ENCODE measurements at places on chromosomes 2 and 18.

DNA sequence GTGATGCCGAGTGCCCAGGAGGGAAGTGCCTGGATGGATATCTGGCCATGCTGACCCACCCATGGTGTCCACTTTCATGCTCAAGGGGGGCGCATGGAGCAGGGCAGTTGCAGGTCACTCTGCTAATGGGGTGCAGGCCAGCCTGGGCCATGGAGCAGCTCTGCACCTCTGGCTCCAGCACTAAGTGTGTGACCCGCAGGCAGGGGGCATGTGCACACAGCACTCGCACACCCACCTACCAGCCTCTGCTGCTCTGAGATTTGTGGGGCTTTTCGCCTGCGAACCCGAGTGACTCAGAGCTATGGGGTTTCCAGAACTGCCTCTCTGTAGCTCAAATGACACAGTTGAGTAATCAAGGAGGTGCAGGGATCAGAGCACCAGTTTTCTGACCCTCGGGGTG lies 66.2 kb downstream of the CYP26B1 start:
- DNase-seq: no peak

DNA sequence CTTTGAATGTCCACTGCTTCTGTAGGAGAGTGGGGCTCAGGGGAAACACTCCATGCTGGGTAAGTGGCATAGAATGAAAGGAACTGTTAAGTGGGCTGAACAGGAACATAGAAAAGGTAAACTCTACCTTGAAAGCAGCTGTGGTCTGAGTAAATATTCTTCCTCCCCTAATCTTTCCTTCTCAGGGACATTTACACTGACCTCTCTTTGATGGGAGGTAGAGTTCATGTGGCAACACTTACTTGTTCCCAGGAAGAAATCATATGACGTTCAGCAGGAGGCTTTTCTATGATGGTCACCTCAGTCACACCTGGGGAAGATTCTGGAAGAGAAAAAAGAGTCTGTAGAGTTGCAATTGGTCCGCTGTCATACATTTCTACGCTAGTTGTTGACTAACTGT lies 10.2 kb downstream of the TPGS2 start:
- no peak for DNase-seq

- DNase-seq: no peak
Measured at GRCh38 chr2:150008901-150009300, 421.3 kb upstream of the MMADHC start.

DNA sequence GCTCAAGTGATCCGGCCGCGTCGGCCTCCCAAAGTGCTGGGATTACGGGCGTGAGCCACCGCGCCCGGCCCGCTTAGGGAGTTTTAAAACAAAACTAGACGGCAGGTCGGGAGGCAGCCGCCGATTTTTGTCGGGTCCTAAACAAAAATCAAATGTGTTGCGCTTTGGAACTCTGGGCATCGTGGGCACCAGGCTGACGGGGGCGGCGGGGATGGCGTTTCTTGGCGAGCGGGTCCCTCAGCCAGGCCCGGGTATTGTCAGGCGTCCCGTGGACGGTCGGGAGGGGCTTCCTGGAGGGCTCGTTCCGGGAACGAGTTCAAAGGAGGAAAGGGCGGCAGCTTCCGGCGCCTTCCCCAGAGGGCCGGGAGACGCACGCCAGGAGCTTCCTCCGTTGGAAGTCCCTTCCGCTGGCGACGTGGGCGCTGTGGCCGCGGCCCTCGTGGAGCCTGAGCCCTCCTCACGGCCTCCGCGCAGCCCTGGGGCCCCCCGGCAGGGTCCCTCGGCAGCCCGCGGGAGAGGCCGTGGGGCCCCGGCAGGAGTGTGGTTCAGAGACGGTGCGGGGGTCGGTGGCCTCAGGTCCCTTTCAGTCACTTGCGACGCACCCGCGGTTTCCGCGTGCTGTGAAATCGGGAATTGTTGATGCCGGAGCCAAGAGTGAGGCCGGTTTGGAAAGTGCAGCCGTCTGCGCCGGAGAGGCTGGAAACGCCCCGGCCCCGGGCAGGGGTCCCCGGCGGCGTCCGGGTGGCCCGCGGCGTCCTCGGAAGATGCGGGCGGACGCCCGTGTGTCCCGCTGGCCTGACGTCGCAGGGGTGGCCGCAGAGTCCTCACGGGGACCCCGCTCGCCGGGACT lies 59.3 kb downstream of the EMILIN2 start:
- peak; percentile 22 for DNase-seq

GRCh38 chr2:188495969-188496431 lies 204.3 kb downstream of the GULP1 start:
- DNase-seq: no peak

DNA sequence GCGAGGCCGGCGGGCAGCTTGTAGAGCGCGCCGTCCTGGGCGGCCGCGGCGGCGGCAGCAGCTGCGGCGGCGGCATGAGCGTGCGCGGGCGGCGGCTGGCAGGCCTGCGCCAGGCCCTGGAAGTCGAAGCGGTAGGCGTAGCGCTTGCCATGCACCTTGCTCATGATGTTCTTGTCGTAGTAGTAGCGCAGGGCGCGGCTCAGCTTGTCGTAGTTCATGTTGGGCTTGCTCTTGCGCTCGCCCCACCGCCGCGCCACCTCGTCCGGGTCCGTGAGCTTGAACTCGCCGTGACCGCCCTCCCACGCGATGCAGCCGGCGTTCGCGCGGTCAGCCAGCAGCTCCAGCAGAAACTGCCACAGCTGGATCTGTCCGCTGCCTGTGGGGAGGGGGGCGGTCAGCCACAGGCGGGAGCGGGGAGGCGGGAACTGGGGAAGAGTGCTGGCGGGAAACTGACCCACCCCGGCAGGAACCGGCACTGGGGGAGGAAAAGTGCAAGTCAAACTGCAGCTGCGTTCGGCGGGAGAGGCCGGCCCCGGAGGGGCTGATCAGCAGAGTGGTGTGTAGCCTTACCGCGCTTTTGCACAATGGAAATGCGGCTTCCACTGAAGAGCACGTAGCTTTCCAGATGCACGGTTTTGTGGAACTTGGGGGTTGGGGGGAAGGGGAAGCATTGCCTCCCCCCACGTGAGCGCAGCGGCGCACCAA lies 3.0 kb downstream of the FEV start:
- peak; percentile 51 for DNase-seq

GRCh38 chr18:11980163-11980493 lies 1.2 kb upstream of the IMPA2 start:
- no peak for DNase-seq

GRCh38 chr2:231542136-231542535 lies 11.9 kb upstream of the NMUR1 start:
- no peak for DNase-seq

GRCh38 chr18:39741755-39742466 lies 2176.3 kb upstream of the CELF4 start:
- DNase-seq: no peak

DNA sequence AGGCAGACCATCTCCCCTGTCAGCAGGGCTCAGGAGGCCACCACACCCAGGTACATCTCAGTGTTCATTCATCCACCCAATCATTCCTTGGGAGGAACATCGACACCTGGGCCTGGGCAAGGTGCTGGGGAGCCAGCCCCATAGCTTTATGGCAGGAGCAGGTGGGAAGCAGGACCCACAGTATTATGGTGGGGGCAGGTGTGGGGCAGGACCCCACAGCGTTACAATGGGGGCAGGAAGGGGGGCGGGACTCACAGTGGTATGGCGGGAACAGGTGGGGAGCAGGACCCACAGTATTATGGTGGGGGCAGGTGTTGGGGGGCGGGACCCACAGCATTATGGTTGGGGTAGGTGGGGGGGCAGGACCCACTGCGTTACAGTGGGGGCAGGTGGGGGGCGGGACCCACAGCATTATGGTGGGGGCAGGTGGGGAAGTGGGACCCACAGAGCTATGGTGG lies 128.9 kb upstream of the HS6ST1 start:
- DNase-seq: no peak

DNA sequence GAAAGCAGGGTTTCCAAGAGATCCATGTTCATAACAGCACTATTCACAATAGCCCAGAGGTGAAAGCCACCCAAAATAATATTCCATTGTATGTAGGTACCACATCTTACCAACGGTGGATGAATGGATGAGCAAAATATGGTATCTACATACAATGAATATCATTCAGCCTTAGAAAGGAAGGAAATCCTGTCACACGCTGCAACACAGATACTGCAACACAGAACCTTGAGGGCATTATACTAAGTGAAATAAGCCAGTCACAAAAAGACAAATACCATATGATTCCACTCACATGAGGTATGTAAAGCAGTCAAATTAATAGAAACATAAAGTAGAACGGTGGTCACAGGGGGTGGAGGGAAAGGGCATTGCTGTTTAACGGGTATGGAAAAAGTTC lies 155.7 kb downstream of the DTNB start:
- no peak for DNase-seq

DNA sequence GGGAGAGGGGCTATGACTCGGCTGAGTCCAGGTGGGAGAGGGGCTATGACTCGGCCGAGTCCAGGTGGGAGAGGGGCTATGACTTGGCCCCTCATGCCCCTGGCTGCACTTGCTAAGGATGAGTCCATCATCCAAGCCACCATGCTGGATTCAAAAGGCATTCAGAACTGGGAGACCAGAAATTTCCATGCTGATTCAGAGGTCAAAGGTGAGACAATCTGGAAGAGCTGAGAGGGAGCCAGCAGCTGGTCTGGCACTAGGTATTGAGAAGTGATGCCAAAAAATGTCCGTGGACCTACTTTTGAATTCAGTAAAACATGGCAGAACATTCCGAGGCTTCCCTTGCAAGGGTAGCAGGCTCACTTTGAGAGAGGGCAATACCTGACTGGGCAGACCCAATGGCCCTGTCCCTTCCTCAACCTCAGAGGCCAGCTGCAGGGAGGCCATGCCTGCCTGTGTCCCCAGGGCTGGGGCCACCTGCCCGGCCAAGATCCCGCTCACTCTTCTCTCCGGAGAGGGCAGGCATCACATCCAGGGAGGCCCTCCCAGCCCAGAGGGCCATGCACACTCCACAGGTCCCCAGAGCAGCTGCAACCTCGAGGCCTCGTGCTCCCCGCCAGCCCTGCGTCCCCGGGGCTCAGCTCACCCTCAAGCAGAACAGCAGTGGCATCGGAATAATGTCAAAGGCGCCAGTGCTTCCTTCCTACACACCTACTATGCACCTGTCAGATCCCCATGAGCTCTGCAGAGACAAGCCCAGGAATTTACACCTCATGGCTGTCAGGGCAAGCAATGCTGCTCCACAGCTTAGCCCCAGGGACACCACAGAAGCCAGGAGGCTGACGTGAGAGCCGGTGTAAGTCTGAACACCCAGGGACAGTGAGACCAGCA lies 80.2 kb upstream of the GPC1 start:
- DNase-seq: no peak

- no peak for DNase-seq
Measured at GRCh38 chr2:118049140-118049815, 35.4 kb upstream of the CCDC93 start.

GRCh38 chr2:131044075-131044756 lies 49.0 kb downstream of the FAM168B start:
- DNase-seq: no peak

DNA sequence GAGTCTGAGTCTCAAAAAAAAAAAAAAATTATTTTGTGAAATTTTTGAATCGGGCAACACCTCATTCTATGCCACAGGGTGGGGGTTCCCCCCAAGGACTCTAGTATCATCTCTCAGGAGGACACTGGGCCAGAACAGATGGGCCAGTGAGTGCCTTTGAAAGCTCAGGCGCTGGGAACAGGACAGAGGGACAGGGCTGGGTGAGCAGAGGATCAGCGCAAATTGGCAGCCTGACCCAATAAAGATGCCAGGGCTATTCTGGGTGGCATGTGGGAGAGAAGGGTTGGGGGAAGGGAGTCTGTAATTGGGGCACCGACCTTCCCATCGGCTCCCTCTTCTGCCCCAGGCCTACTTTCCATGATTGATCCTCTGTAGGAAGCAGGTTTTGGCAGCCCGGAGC lies 44.0 kb downstream of the KIF3C start:
- no peak for DNase-seq

GRCh38 chr2:176088048-176088936 lies 4.2 kb upstream of the HOXD13 start:
- no peak for DNase-seq

DNA sequence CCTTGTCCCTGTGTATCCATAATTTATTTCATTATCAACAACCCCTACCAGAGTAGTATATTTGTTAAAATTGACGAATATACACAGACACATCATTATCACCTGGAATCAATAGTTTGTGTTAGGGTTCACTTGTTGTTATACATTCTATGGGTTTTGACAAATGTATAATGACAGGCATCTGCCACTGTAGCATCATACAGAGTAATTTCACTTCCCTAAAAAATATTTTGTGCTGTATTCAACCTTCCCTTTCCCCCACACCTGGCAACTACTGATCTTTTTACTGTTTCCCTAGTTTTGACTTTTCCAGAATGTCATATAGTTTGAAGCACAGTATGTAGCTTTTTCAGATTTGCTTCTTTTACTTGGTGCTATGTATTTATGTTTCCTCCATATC lies 132.0 kb downstream of the ZNF804A start:
- no peak for DNase-seq

GRCh38 chr2:216029416-216030129 lies 16.2 kb upstream of the MREG start:
- no peak for DNase-seq

DNA sequence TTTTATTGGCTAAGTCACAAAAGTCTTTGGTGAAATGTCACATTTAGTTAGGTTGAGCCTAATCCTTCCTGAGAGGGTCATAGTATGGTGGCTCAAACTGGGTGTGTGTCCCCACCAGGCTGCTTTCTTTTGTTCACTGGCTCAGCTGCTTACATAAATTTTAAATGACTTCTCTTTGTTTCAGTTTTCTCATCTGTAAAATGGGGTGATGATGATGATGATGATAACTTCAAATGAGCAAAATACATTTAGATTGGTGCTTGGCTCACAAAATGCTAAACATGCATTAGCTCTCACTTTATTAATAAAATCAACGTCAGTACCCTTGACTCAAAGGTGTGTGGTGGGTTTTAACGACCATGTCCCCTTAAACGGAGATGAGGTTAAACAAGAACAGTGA lies 7.2 kb upstream of the TAF1B start:
- DNase-seq: no peak

- DNase-seq: no peak
Measured at GRCh38 chr2:72757177-72757775, 68.6 kb downstream of the EXOC6B start.

DNA sequence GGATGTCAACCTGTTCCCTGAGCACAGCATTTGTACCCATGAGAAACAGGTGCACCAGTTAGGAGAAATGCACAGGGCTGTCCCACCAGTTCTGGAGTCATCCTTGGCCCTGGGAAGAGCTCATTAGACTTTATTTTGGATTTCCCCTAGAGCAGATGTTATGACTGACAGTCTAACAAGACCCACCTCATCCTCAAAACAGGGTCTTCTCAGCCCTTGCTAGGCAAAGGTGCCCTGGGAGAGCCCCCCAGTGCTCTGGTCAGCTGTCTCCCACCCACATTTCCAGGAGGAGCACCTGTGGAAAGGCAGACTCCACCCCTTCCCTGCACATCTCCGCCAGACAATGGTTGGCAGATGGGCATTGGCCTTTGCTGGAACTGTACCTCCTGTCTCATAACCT lies 5.7 kb upstream of the SP100 start:
- DNase-seq: no peak
